ENCODE measurements at places on chromosomes 7 and 10.

DNA sequence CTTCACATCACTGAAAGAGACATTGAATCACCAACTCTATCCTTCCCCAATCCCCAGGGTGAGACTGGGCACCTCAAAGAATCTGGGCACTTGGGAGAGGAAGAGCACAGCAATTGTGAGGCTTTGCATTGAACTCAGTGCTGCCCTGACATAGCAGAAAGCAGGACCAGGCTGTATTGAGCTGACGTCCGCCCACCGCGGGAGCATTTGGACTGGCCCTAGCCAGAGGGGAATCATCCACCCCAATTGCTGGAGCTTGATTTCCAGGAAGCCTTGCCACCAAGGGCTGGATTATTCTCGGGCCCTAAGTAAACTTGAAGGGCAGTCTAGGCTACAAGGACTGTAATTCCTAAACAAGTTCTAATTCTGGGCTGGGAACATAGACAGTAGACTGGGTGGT lies 416.3 kb upstream of the PHF14 start:
- DNase-seq = no peak
- H3K27ac ChIP-seq = no peak overlapping the region
- no peaks in the 10 kb centered on the region for H3K4me1 ChIP-seq
- no peaks in the 10 kb centered on the region for H3K36me3 ChIP-seq
- H3K27me3 ChIP-seq = no peaks in the 10 kb centered on the region

DNA sequence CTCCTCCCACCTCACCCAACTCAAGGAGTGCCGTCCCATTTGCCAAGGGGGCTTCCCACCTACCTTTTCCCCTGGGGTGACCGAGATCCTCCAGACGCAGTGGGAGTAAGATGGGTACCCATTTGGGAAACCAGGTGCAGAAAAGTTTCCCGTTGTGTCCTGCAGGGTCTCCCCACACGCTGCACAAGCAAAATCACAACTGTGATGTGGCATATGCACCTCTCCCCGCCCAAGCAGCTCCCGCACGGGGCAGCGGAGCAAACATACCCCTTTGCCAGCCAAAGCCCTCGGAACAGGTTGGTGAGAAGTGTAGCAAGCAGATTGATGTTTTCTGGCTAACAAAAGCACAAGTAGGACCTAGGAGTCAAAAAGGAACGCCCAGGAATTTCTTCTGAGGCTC lies 51.5 kb upstream of the OPALIN start:
- no peaks in the 10 kb centered on the region for H3K4me1 ChIP-seq
- peaks cover 28% of the 10 kb centered on the region for H3K27me3 ChIP-seq
- DNase-seq = no peak
- no peak overlapping the region for H3K27ac ChIP-seq
- H3K36me3 ChIP-seq = no peaks in the 10 kb centered on the region
- no peak overlapping the region for H3K4me3 ChIP-seq

DNA sequence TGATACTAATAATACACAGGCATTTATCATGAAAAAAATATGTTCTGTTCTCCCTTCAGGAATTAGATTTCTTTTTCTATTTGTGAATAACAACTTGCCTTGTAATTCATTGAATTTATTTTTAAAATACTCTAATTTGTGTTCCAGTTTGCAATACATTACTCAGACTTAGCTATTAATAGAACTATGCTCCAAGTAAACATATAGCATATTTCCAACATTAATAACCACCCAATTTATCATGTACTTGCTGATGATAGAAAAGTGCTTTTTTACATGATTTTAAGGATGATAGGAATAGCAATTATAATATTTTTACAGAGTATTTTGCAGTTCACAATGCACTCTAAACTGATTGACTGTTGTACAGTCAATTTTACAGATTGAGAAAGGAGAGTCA lies 338.8 kb upstream of the SEMA3D start:
- H3K27ac ChIP-seq = no peak overlapping the region
- no peaks in the 10 kb centered on the region for H3K4me1 ChIP-seq
- no peaks in the 10 kb centered on the region for H3K36me3 ChIP-seq
- no peak overlapping the region for H3K4me3 ChIP-seq
- H3K27me3 ChIP-seq = no peaks in the 10 kb centered on the region

- DNase-seq = no peak
- H3K27ac ChIP-seq = no peak overlapping the region
- no peaks in the 10 kb centered on the region for H3K4me1 ChIP-seq
- H3K36me3 ChIP-seq = no peaks in the 10 kb centered on the region
Observed at GRCh38 chr7:12281038-12281437, 69.9 kb downstream of the TMEM106B start.

DNA sequence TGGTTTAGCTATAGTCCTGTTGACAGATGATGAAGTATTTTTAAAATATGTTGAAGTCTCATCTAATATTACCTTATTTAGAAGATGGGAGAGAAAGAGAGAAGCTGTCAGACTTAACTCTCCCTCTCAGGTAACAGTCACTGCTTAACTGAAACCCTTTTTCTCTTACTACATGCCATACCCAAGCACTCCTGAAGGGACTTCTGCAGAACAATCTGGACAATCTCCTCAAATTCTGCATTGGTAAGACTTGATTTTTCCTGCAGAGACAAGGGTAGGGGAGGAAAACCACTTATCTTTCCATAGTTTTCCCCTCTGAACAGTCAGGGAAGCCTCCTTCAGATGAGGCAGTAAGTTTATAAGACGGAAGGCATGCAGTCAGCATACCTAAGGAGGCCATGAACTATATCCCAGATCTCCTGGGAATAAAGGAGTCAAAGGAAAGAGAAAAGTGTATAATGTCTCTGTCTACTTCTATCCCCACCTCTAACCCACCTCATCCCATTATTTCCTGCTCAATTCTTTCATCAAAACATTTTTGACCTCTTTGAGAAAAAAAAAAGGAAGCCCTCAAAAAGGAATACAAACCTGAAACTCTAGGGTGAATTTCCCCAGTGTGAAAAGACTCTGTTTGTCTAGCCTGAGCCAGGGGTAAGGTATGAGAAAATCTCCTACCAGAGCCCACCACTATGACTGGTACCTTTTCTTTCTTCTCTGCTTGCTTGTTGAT lies 9.4 kb downstream of the ZCWPW1 start:
- H3K36me3 ChIP-seq = peaks cover 2% of the 10 kb centered on the region
- no peaks in the 10 kb centered on the region for H3K27me3 ChIP-seq
- no peak for DNase-seq

DNA sequence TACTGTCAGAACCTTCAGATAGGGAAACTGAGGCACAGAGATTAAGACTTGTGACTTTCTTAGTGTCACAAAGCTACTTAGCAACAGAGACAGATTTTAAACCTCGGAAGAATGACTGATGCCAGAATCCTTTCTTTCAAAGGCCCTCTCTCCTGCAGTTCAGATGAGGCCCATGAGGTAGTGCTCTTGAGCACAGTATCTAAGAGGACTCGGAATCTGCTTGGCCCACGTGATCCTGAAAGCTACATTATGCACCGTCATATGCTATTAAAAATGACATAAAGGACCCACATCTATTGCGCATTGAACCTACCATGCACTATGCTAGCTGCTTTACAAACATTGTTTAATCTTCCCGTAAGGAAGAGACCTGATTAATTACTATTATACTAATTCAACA lies 355.9 kb downstream of the SFMBT2 start:
- no peaks in the 10 kb centered on the region for H3K27me3 ChIP-seq
- H3K4me1 ChIP-seq = peaks cover 17% of the 10 kb centered on the region
- H3K4me3 ChIP-seq = no peak overlapping the region
- DNase-seq = no peak
- no peaks in the 10 kb centered on the region for H3K36me3 ChIP-seq

DNA sequence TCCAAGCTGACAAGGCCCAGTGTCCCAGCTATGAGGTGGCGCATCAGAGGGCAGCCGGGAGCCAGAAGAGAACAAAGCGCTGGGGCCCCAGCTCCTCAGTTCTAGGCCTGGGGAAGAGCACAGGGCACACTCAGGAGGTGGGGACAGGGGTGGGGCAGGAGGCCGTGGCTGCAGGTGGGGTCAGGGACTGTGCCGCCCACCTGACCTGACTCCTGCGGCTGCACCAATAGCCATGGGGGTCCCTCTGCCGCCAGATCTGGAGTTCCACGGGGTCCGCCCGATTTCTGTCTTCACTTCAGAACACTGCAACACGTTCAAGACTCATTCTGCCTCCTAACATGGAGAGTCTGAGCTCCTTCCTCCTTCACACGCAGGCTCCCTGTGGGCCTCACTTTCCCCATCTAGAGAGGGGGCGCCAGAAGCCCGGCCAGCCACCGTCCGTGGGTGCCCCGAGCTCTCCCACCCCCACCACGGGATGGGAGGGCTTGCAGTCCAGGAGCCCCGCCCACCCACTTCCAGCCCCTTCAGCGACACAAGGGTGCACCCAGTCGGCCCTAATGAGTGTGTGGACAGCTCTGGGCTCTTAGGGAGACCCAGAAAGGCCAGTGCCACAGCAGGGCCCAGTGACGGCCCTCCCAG lies 278.3 kb downstream of the MAD1L1 start:
- H3K4me1 ChIP-seq = peaks cover 27% of the 10 kb centered on the region
- H3K4me3 ChIP-seq = no peak overlapping the region
- peaks cover 1% of the 10 kb centered on the region for H3K36me3 ChIP-seq

GRCh38 chr7:42085531-42085930 lies 151.5 kb downstream of the GLI3 start:
- H3K27ac ChIP-seq = no peak overlapping the region
- no peaks in the 10 kb centered on the region for H3K27me3 ChIP-seq
- DNase-seq = no peak
- no peak overlapping the region for H3K4me3 ChIP-seq
- no peaks in the 10 kb centered on the region for H3K36me3 ChIP-seq

DNA sequence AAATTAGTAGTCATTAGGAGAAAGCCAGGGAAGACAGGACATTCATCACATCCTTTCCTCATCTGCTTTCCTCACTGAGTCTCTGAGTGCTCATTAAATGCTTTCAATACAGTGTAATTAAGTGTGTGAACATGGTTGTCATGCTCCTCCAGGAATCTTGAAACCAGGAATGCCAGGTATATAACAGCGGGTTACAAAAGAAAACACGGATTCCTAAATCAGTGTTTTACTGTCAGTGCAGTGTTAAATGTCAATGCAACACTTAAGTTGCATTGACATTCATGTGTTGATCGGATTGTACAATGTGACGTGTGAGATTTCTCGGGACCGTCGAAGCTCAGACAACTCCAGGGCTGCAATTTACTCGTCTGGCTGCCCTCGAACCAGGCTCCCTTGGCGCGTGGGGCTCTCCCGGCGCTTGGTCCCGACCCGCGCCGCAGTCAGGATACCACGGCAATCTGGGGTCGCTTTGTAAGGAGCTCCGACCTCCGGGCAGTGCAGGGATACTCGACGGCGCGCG lies 455 bp upstream of the SPAG6 start:
- peak overlapping the region; percentile 36 for H3K4me3 ChIP-seq
- peaks cover 5% of the 10 kb centered on the region for H3K4me1 ChIP-seq
- peaks cover 67% of the 10 kb centered on the region for H3K27me3 ChIP-seq
- no peak overlapping the region for H3K27ac ChIP-seq

- H3K4me3 ChIP-seq = no peak overlapping the region
- no peaks in the 10 kb centered on the region for H3K27me3 ChIP-seq
- no peaks in the 10 kb centered on the region for H3K36me3 ChIP-seq
- H3K27ac ChIP-seq = no peak overlapping the region
- DNase-seq = no peak
Observed at GRCh38 chr10:271201-271600, 135.9 kb downstream of the ZMYND11 start.

DNA sequence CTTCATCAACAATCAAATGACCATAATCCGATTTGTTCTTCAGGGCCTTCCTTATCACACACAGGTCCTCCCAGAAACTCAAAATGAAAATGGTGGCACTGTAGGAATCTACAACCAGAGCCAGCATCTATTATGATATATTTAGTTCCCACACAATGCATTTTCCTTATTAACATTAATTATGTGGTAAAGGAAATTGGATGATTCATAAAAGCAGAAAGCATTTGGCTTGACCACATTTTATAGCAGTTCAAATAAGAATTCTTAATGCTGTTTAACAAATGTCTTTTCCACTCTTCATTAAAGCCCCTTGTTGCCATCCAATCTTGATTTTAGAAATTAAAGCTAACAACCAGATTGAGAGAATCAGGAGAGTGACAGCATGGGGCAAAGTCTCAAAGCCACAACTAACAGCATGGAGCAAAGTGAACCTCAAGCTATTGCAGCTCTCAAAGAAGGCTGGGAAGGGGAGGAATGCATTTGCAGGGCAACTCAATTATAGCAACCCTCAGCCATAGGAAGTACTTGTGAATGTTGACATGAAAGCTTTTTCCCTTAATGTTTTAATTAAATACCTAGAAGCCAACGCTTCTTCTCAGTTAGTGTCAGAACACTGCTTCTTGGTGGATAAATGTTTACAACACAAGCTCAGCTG lies 549.1 kb downstream of the NXPH1 start:
- H3K4me3 ChIP-seq = no peak overlapping the region
- no peak for DNase-seq
- no peaks in the 10 kb centered on the region for H3K36me3 ChIP-seq
- no peak overlapping the region for H3K27ac ChIP-seq
- H3K27me3 ChIP-seq = no peaks in the 10 kb centered on the region

DNA sequence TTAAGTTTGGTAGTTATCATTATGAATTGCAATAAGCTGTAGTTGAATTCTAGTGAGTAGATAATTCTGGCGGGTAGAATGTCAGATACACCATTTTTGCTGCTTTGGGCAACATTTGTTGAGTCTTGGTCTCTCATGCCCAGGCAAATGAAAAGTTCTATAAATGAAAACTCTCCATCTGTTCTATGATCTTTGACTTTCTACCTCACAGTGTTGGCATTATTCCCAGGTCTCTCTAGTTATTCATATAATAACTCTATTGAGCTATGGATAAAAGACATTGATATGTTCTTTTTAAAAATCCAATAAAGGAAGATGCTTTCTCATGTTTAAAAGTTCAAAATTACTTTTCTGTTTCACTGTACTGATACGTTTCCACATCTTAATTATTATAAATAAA lies 415.3 kb upstream of the SEMA3D start:
- no peak overlapping the region for H3K27ac ChIP-seq
- no peaks in the 10 kb centered on the region for H3K4me1 ChIP-seq
- no peak overlapping the region for H3K4me3 ChIP-seq
- DNase-seq = no peak
- H3K27me3 ChIP-seq = no peaks in the 10 kb centered on the region

DNA sequence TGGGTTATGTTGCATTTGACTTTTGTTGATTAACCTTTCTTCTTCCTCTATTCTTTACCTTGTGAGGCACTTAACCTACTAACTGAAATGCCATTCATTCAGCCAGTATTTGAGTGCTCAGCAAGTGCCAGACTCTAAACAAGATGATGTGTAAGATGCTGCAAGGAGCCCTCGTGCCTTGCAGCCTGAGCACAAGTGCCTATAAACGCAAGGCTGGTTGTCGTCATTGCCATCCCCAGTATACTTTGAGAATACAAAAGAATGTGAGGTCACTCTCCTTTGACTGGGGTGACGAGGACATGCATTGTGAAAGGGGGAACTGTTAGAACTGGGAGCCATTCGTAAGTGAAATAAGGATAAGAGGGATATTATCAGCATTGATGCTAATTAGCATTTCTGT lies 103.0 kb downstream of the AUTS2 start:
- no peaks in the 10 kb centered on the region for H3K27me3 ChIP-seq
- no peak overlapping the region for H3K27ac ChIP-seq
- H3K4me3 ChIP-seq = no peak overlapping the region
- no peaks in the 10 kb centered on the region for H3K36me3 ChIP-seq
- peaks cover 25% of the 10 kb centered on the region for H3K4me1 ChIP-seq
- DNase-seq = no peak

Measured in central memory CD8-positive, alpha-beta T cell (primary cell).